CD4-positive, alpha-beta memory T cell (primary cell): ENCODE measurements at places on chromosomes 12 and 14. TPM values are rescaled to one million over a fixed set of nuclear protein-coding genes. Genes with fewer than 3 reads are reported as not detected.

The ACSM4 gene
- not detected for total RNA-seq

The NID2 gene
- not detected for total RNA-seq

The IL22 gene
- total RNA-seq, result not detected

The GZMB gene
- not detected for total RNA-seq

The TGM1 gene
- total RNA-seq, result 11.0 TPM

The CACNA2D4 gene
- 15.1 TPM for total RNA-seq

The LIMA1 gene
- 11.5 TPM for total RNA-seq

The TRHDE gene
- not detected for total RNA-seq

The NYNRIN gene
- not detected for total RNA-seq
